ENCODE measurements at places on chromosomes 12 and 14.
A peak's percentile ranks its signal among the peaks of the same experiment; 100 is the strongest.

DNA sequence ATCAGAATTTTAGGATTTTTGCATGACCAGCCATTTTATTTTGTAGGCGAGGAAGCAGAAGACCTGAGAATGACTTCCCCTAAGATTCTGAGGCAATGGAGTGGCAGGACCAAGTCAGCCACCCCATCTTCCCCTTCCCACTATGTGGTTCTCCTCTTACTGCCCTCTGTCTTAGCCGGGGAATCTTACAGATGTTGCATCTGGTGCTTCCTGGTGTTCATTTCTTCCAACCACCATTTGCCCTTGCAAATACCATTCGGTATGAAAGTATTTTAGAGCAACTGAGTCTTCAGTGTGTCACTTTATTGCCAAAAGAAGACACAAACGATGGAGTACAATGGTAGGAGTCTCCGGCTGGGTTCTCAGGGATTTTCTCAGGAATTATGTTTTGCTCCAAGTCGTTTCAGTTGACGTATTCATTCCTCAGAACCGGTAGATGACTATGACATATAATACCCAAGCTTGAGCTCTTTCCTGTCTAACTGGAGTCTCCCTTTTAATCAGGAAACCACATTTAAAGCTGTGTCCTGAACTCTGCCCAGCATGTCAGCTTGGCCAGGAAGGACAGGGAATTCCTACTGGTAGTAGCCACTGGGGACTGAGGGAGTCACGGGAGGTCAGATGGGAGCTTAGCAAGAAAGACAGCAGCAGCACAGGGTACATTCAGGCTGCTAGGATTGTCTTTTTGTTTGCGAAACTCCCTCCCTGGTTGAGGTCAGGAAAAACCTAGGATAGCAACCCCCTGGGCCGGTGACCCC, 87.0 kb downstream of the SAMD4A start:
- DNase-seq = no peak

DNA sequence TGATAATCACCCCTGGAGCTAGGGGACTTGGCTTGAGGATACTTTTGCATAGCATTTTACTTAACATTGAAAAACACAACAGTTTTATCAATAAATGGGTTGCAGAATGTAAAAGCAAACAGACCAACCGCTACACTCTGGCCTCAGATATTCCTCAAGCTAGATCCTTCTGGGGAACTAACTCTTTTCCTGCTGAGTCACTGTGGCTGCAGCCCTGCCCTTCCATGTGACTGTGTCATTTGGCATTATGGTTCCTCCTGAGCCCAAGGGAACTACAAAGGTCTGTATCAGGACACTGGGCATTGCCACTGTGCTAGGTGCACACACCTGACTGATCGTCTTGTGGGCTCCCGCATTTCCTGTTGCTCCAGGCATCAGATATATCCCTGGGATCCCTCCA, 56.6 kb downstream of the TTC9 start:
- DNase-seq = no peak

GRCh38 chr14:106844608-106845285, 1318.4 kb downstream of the TMEM121 start:
- DNase-seq = peak; percentile 50

GRCh38 chr14:57060276-57060955, 208.3 kb downstream of the EXOC5 start:
- no peak for DNase-seq

GRCh38 chr14:58669556-58670200, 31.9 kb downstream of the DACT1 start:
- no peak for DNase-seq

DNA sequence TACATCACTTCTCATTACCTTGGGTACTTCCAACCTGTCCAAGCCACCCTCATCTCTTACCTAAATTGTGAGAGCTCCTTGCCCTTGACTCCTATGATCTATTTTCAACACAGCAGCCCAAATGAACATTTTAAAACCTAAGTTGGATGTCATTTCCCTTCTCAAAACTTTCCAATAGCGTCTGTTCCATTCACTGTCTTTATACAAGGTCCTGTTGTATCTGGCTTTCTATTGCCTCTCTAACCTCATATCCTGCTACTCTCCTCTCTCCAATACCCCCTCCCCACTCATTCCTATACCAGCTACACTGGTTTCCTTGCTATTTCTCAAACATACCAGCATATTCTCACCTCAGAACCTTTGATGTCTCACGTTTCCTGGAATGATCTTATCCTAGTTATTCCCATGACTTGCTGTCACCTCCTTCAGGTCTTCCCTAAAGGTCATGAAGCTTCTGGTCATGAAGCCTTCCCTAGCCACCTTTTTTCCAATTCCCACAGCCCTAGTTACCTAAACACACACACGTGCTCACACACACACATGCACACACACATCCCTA, 4.1 kb upstream of the KANSL2 start:
- DNase-seq = no peak

- no peak for DNase-seq
Measured at GRCh38 chr12:112488257-112488876, 69.6 kb downstream of the PTPN11 start.

- no peak for DNase-seq
Measured at GRCh38 chr14:85252011-85252410, 277.9 kb upstream of the FLRT2 start.

DNA sequence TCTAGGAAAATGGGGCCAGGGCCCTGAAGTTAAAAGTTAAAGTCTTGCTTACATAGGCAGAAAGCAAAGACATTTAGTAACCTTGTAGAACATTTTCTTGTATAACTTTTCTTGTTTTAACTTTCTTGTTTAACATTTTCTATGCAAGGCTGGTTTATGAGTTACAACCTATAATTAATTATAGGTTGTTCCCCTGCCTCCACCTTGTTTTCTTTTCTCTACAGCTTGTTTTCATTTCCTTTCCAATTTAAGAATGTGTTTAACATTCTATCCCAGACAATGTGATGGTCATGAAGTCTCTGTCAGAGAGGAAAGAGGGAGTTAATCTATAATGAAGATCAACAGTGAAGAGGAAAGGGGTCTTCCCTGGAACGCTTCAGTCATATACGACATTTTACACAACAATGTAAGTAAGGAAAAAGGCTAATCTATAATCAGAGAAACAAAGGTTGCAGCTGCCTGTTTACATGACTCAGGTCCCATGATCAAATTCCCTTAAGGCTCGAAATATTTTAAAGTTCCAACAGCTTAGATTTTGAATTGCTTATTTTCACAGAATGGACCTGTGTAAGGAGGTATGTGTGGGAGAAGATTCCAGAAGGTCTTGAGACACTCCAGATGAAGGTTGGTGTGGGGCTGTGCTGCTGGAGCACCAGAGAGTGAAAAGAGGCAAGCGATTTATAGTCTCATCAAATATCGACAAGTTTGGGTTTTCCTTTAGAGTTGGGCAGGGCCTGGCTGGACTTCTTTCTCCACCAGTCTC, 34.2 kb upstream of the TCL1B start:
- DNase-seq = no peak

GRCh38 chr14:69685218-69685616, 73.8 kb downstream of the SUSD6 start:
- no peak for DNase-seq

- no peak for DNase-seq
Measured at GRCh38 chr14:101498526-101498860, 62.8 kb upstream of the DIO3 start.

DNA sequence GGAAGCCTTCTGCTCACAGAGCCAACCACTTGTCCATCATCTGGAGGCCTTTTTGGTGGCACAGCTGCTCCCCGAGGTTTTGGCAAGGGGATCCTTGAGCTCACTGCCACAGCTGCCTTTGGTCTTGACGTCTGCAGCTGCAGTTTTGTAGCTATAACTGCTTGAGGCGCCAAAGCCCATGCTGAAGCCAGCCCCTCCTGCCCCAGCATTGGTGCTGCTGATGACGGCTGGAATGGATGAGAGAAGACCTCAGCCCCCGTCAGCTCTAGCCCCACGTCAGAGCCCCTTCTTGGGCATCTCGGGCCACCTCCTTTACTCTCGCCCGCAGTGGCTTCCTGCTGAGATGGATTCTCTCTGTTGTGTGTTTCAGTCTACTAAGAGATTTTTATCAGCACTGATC, 12.3 kb upstream of the KRT74 start:
- DNase-seq = peak; percentile 88

DNA sequence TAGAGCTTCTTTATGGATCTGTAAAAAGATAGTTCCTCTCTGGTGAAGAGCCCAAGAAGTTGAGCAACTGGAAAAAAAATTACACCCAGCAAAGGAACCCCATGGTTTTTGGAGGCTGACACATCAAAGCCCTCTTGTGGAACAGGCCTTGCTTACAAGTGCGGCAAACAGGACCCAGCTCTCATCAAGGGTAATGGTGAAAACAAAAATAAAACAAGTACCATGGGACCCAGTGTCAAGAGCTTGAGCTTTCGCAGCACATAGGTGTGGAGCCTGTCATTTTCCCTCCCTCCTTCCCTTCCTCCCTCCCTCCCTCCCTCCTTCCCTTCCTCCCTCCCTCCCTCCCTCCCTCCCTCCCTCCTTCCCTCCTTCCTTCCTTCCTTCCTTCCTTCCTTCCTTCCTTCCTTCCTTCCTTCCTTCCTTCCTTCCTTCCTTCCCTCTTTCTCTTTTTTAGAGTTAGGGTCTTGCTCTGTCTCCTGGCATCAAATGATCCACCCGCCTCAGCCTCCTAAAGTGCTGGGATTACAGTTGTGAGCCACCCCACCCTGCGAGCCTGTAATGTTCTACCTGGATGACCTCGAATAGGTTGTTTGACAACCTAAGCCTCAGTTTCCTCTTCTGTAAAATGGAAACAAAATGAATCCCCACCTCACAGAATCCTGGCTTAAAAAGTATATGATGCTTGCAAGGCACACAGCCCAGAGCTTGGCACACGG, 114.3 kb upstream of the RPH3A start:
- DNase-seq = no peak

DNA sequence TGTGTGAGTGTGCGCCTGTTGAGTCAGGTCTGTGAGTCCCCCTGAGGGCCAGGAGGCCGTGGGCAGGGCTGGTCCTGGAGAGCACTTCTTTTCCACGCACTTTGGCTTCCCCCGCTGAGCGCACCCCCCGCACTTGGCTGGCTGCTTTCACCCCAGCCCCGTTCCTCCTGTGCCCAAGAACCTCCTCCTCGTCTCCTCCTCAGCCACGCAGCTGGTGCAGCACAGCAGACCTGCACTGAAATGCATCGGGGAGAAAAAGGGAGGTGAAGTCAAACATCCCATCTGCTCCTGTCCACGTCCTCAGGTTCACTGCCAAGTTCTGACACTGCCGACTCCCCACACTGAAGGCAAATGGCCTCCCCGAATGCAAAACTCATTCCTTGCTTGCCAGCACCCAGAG, 362.7 kb upstream of the SFSWAP start:
- DNase-seq = no peak

GRCh38 chr12:53230108-53230845, 1.7 kb downstream of the RARG start:
- DNase-seq = no peak

DNA sequence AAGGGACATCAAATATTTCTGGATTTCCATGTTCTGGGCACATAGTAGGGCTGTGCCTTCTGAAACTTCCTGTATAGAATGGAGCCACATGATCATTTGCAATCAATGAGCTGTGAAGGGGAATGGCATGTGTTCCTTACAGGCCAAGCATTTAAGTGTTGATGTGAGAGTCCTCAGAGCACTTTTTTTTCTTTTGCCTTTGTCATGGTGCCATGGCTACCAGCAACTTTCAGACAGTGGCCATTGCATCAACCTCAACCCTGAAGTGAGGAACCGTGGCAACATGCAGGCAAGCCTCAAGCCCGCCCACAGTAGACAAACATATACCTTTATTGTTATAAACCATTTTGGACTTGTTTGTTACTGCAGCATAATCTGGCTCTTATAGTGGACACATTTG, 948.1 kb downstream of the NRXN3 start:
- DNase-seq = no peak

DNA sequence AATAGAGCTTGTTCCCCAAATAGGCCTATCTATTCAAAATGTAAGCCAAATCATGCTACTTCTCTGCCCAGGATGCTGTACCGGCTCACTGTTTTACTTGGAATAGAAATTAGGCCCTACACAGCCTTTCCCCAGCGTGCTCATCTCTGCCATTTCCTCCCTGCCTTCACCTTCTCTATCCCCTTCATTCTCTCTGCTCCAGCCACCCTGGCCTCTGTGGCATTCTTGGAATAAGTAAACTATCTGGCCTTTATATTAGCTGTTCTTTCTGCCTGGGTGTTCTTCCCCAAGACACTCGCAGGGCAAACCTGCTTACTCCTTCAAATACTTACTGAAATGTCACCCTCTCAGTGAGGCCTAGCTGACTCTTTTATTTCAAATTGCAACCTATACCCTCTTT, 30.9 kb upstream of the DYRK2 start:
- no peak for DNase-seq

DNA sequence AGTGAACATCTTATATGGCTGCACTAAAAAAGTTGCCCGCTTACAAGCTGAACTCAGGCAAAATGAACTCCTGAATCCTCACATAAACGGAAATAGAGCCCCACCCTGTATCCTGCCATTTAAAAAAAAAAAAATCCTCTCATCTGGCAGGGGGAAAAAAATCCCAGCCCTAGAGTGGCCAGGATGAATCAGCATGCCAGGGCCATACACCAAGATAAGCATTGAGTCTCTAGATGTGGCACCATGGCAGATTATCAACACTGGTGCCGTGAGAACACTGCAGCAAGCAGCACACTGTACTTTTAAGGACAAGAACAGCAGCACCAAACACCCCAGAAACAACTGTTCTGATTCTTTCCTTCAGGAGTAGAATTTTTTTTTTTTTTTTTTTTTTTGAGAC, 65.5 kb downstream of the RASSF3 start:
- DNase-seq = no peak

GRCh38 chr12:122062832-122063693, 15.5 kb upstream of the MLXIP start:
- DNase-seq = no peak

DNA sequence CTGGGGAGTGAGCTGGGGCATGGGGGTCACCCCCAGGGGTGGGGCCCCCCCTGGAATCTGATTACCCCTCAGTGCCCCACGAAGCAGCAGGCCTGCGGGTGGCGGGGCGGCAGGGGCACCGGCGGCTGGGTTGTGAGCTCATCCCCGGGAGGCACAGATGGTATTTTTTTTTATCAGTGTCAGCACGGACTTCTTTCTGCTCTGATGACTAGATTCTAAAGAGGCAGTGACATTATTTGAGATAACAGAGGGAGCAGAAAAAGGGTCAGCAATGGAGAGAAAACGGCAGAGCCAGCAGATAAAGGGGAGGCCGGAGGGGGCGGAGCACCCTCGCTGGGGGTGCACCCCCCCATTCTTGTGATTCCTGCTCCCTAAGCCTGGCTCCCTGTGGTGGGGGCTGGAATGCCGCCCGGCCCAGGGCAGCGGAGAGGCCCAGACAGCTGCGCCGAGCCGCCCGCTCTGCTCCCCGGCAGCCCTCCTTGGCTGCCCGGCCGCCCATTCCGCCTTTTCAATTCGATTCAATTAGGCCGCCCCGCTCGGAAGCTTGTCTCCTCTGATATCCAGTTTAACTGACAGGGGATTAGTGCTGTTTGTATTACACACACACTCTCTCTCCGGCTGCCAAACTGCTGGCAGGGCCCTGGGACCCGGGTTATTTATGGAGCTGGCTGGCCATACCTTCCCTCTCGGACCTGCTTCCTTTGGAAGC, 32.9 kb downstream of the MVK start:
- no peak for DNase-seq

DNA sequence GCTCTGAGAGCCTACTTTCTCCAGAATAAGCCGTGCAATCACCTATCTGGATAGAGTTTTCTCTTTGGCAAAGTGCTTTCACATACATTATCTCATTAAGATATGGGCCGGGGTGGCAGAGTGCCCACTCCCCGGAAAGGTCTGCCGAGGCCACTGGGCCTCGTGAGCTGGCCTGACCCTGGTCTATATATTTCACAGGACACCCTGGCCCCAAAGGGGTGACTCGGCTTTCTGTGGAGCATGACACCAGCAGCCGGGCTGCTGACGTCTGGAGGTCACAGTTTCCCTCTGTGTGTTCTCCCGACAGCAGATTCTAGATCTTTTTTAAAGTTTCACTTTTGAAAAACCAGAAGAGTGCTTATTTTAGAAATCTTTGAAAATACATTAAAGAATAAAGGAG, 27.9 kb upstream of the ATP2A2 start:
- DNase-seq = no peak
